ENCODE measurements at places on chromosomes 5 and 9. TPM values are rescaled to one million over a fixed set of nuclear protein-coding genes. Genes with fewer than 3 reads are reported as not detected.

Gene SEMA5A
- total RNA-seq, result 12.5 TPM

- no peak overlapping the region for H3K4me3 ChIP-seq
- H3K4me1 ChIP-seq, result no peaks in the 10 kb centered on the region
- H3K36me3 ChIP-seq, result no peaks in the 10 kb centered on the region
- no peak overlapping the region for H3K27ac ChIP-seq
- no peak for DNase-seq
- no peaks in the 10 kb centered on the region for H3K27me3 ChIP-seq
These were observed 49.5 kb downstream of the ST8SIA4 start for GRCh38 chr5:100853582-100853981.

Gene GHR
- total RNA-seq, result 1.1 TPM

- peak; percentile 74 for DNase-seq
- no peak overlapping the region for H3K4me3 ChIP-seq
- no peak overlapping the region for H3K27ac ChIP-seq
- H3K36me3 ChIP-seq, result no peaks in the 10 kb centered on the region
- H3K4me1 ChIP-seq, result peaks cover 3% of the 10 kb centered on the region
- H3K27me3 ChIP-seq, result no peaks in the 10 kb centered on the region
These were observed 13.3 kb downstream of the CAPSL start for GRCh38 chr5:35924950-35925722.

DNA sequence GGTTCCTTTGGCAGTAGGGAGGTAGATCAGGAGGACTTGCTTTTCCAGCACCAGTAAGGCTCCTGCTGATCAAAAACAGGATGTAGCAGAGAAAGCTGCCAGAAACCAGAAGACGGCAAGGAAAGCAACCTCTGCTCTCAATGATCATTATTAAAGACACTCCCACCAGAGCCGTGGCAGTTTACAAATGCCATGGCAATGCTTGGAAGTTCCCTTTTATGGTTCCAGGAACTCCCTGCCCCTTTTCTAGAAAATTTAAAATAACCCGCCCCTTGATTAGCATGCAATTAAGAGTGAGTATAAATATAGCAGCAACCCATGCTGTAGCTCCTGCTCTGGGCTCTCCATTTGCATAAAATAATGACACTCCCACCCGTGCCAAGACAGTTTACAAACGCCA, 16.1 kb downstream of the EQTN start:
- H3K27ac ChIP-seq, result no peak overlapping the region
- H3K36me3 ChIP-seq, result no peaks in the 10 kb centered on the region
- H3K27me3 ChIP-seq, result peaks cover 6% of the 10 kb centered on the region
- H3K4me3 ChIP-seq, result no peak overlapping the region

GRCh38 chr5:39447968-39448367, 23.2 kb upstream of the DAB2 start:
- no peaks in the 10 kb centered on the region for H3K36me3 ChIP-seq
- H3K4me1 ChIP-seq, result peaks cover 5% of the 10 kb centered on the region
- no peak overlapping the region for H3K4me3 ChIP-seq
- H3K27me3 ChIP-seq, result no peaks in the 10 kb centered on the region

DNA sequence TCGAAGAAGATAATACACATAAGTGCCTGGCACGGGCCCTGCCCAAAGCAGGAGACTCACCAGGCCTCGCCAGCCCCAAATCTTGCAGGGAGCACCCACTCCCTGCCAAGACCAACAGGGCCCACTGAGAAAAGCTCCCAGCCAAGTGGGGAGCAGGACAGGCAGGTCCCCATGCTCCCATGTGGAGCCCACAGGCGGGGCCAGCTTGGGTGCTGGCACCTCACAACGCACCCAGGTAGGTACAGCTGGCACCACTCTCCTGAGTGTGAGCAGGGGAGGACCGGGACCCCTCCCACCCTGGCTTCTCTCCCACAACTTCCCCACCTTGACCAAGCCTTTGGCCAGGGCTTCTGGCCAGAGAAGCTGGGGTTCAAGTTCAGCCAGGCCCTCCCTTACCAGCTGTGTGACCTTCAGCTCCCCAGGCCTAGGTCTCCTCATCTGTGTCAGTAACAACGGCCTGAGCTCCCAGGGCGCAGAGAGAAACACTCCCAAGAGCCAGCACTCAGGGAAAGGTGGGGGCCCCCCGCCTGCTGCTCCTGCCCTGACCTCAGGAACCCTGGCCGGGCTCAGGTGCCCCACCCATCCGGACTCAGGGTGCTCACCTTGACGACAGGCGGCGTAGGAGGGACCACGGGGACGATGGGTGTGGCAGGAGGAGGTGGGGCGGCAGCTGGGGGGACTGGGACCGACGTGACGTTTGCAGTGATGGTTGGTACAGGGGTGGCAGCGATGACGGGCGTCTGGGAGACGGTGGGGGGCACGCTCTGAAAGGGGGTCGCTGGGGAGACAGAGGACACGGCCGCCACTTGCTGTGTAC, 17.8 kb downstream of the BRD3 start:
- no peak for DNase-seq
- peaks cover 62% of the 10 kb centered on the region for H3K36me3 ChIP-seq
- no peaks in the 10 kb centered on the region for H3K27me3 ChIP-seq

Gene CDKN2B
- 5.6 TPM for total RNA-seq

Gene STARD4
- total RNA-seq, result 63.0 TPM

Gene MYMK
- total RNA-seq, result not detected

GRCh38 chr9:98074115-98074990, 17.8 kb downstream of the NANS start:
- peaks cover 5% of the 10 kb centered on the region for H3K4me1 ChIP-seq
- DNase-seq, result peak; percentile 59
- no peaks in the 10 kb centered on the region for H3K27me3 ChIP-seq
- H3K36me3 ChIP-seq, result peaks cover 19% of the 10 kb centered on the region
- 0 out of 2 replicates have a peak overlapping the region, but pooled peaks have one; percentile 0 for H3K27ac ChIP-seq

GRCh38 chr5:87845734-87846133, 422.9 kb downstream of the TMEM161B start:
- DNase-seq, result no peak
- H3K4me1 ChIP-seq, result no peaks in the 10 kb centered on the region
- no peaks in the 10 kb centered on the region for H3K27me3 ChIP-seq
- no peak overlapping the region for H3K27ac ChIP-seq
- H3K36me3 ChIP-seq, result no peaks in the 10 kb centered on the region

DNA sequence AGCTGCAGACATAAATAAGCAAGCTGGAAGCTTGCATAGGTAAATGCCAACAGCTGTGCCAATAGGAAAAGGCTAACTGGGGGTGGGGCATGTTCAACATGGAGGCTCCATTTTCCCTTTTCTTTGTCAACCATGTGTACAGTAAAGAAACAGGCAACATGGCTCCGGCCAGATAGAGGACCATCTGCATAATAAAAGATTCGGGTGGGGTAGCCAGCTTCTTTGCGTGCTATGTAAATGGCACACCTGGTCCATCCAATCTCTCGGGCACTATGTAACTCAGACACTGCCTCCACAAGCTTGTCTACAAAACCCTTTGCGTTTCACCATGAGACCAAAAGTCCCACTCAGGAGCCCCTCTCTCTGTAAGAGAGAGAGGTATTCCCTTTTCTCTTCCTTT, 41.7 kb upstream of the DENND4C start:
- no peak overlapping the region for H3K27ac ChIP-seq
- DNase-seq, result no peak
- H3K27me3 ChIP-seq, result no peaks in the 10 kb centered on the region
- no peak overlapping the region for H3K4me3 ChIP-seq
- H3K36me3 ChIP-seq, result no peaks in the 10 kb centered on the region

Gene SLC34A1
- not detected for total RNA-seq

- DNase-seq, result peak; percentile 43
- no peak overlapping the region for H3K4me3 ChIP-seq
- no peak overlapping the region for H3K27ac ChIP-seq
- no peaks in the 10 kb centered on the region for H3K4me1 ChIP-seq
- H3K36me3 ChIP-seq, result no peaks in the 10 kb centered on the region
- H3K27me3 ChIP-seq, result peaks cover 5% of the 10 kb centered on the region
These were observed 28.4 kb downstream of the RASEF start for GRCh38 chr9:83034587-83034986.

Gene ADAM19
- 38.3 TPM for total RNA-seq

- DNase-seq, result no peak
- H3K27ac ChIP-seq, result no peak overlapping the region
- no peaks in the 10 kb centered on the region for H3K36me3 ChIP-seq
- H3K4me3 ChIP-seq, result no peak overlapping the region
These were observed 119.8 kb downstream of the SSBP2 start for GRCh38 chr5:81631124-81631523.

Gene ABLIM3
- total RNA-seq, result 33.3 TPM

Gene ENTPD8
- total RNA-seq, result not detected

GRCh38 chr9:94301583-94301982, 26.9 kb downstream of the NUTM2F start:
- DNase-seq, result no peak
- H3K27me3 ChIP-seq, result no peaks in the 10 kb centered on the region
- H3K4me1 ChIP-seq, result no peaks in the 10 kb centered on the region

GRCh38 chr9:131818089-131818488, 78.2 kb upstream of the RAPGEF1 start:
- DNase-seq, result no peak
- H3K27ac ChIP-seq, result no peak overlapping the region
- no peaks in the 10 kb centered on the region for H3K36me3 ChIP-seq
- H3K4me3 ChIP-seq, result no peak overlapping the region
- H3K4me1 ChIP-seq, result no peaks in the 10 kb centered on the region

Gene MLANA
- total RNA-seq, result not detected

- H3K4me3 ChIP-seq, result no peak overlapping the region
- H3K36me3 ChIP-seq, result peaks cover 18% of the 10 kb centered on the region
- no peaks in the 10 kb centered on the region for H3K27me3 ChIP-seq
- H3K27ac ChIP-seq, result peak overlapping the region; percentile 38
These were observed 2.3 kb upstream of the PLK2 start for GRCh38 chr5:58462154-58462553.

Gene AHRR
- total RNA-seq, result 15.6 TPM

Gene TIMD4
- total RNA-seq, result not detected

DNA sequence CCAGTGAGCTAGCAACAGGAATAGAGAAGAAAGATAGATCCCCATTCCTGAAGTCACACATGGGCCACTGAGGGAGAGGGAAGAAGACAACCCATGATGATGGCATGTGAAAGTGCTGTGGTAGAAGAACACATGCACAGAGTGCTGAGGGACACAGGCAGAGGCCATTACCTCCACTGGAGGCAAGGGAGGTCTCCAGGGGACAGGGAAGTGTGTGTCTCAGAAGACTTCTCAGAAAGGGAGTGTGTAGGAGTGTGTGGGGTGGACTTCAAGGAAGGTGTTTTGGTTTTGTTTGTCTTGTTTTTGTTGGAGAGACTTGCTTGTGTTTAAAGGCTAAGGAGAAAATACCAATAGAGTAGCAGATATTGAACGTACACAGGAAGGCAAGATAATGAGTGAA, 77.0 kb upstream of the SMARCA2 start:
- no peaks in the 10 kb centered on the region for H3K36me3 ChIP-seq
- DNase-seq, result no peak
- H3K27me3 ChIP-seq, result no peaks in the 10 kb centered on the region

DNA sequence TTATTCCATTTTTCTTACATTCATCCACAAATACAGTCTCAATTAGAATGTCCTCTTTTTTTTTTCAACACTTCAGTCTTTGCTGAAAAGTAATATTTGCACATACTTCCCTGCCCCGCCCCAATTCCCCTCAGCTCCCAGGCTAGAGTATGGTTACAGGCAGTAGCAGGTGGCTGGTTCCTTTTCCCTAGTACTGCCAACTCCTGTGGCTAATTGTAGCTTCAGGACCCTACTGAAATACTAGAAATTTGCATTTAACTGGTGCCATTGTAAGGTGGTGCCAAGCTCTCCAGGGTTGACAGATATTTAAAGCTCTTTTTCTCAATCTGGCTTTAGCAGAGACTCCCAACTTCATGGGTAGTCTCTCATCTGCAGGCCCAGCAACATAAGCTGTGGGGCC, 80.3 kb downstream of the FAM81B start:
- H3K36me3 ChIP-seq, result peaks cover 13% of the 10 kb centered on the region
- H3K4me1 ChIP-seq, result no peaks in the 10 kb centered on the region
- H3K27me3 ChIP-seq, result no peaks in the 10 kb centered on the region
- DNase-seq, result no peak

GRCh38 chr5:111233052-111233374, 8.8 kb downstream of the CAMK4 start:
- H3K27me3 ChIP-seq, result no peaks in the 10 kb centered on the region
- peaks cover 5% of the 10 kb centered on the region for H3K4me1 ChIP-seq
- DNase-seq, result no peak
- H3K36me3 ChIP-seq, result no peaks in the 10 kb centered on the region

- H3K4me3 ChIP-seq, result no peak overlapping the region
- no peaks in the 10 kb centered on the region for H3K4me1 ChIP-seq
These were observed 80.3 kb downstream of the ATPSCKMT start for GRCh38 chr5:10169359-10169758.

DNA sequence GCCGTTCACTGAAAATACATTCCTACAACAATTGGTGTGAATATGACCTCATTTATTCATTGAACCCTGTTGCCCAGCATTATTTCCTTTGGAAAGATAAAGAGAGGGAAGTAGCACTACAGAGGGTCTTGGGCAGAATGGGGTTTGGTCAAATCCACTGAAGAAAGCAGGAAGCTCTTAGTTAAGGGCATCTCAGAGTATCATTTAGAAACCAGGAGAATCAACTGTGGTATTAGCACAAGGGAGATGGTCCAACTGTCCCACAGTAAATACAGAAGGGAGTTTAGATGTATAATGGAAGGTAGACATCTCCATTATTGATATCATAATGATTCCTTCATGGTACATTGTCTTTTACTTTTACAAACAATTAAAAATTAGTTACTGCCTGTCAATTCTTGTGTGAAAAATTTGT, 47.1 kb downstream of the LIX1 start:
- no peaks in the 10 kb centered on the region for H3K36me3 ChIP-seq
- H3K4me3 ChIP-seq, result no peak overlapping the region
- H3K27me3 ChIP-seq, result peaks cover 22% of the 10 kb centered on the region
- peaks cover 2% of the 10 kb centered on the region for H3K4me1 ChIP-seq
- DNase-seq, result no peak

- H3K36me3 ChIP-seq, result no peaks in the 10 kb centered on the region
- no peak overlapping the region for H3K27ac ChIP-seq
- H3K4me3 ChIP-seq, result no peak overlapping the region
- H3K27me3 ChIP-seq, result no peaks in the 10 kb centered on the region
- DNase-seq, result no peak
These were observed 159.0 kb downstream of the KCTD16 start for GRCh38 chr5:144329681-144330080.

DNA sequence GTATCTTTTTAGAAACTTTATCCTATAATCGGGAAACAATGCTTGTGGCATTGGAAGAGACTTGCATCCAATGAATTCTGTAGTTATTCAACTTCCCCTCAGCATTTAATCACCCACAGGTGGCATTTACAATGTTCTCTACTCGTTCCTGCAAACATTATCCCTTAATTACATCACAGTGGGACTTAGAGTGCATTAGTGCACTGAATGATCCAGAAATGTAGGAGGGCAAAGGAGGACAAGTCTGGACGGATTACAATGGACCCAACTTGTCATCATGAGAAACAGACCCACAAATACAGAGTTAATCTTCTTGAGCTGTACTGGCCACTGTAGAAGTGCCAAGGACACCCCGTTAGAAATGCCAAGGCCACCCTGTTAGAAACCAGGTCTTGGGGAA, 129.1 kb downstream of the DOCK8 start:
- no peaks in the 10 kb centered on the region for H3K4me1 ChIP-seq
- no peak overlapping the region for H3K27ac ChIP-seq

- peaks cover 11% of the 10 kb centered on the region for H3K4me1 ChIP-seq
- no peaks in the 10 kb centered on the region for H3K27me3 ChIP-seq
- H3K36me3 ChIP-seq, result no peaks in the 10 kb centered on the region
These were observed 19.2 kb upstream of the NANS start for GRCh38 chr9:98037357-98037756.

Gene EGFL7
- 2.2 TPM for total RNA-seq

Measured in IMR-90 (cell line).